Activated CD4-positive, alpha-beta memory T cell treated with anti-CD3 and anti-CD28 coated beads, Interleukin-2, amount 10 ng/mL, durations not matched to agents 7 days and 5 days (primary cell): ENCODE measurements at places on chromosomes 2 and 18. TPM values are rescaled to one million over a fixed set of nuclear protein-coding genes. Genes with fewer than 3 reads are reported as not detected.

DNA sequence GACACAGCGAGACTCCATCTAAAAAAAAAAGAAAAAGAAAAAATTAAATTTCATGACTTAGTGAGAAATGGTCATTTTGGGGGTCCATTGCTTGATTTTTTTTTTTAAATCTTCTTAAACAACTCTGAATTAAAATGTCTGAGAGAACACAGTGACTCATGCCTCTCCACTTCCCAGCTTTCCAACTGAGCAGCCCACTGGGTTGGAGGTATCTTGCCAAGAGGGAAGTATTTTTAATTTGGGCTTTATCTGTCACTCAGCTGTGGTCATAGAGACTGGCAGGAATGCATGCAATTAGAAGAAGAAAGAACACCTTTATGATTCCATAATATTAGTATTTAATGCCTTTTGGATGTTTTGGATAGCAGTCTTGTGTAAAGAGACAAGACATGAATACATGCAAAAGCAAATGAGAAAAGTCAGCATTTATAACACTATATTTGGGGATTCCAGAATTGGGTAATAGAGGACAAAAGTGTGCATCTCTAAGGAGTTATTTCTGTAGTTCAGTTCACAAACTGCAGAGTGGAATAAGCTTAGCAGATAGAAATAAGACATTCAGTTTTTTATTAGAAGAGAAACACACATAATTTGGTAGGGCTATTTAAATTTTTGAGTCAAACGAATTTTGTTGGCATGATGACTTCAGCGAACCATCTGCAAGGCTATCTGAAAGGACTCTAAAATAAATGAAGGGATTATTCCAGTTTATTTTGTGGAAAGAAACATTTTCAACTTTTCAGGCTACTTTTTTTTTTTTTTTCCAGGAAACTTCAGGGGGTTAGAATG lies 254.8 kb downstream of the TGIF1 start:
- no peak for DNase-seq

FAM117B gene
- 4.3 TPM for total RNA-seq

GRCh38 chr2:141468761-141469160 lies 662.1 kb downstream of the LRP1B start:
- no peak for DNase-seq

GRCh38 chr2:46872902-46873603 lies 42.6 kb downstream of the MCFD2 start:
- DNase-seq: no peak

GRCh38 chr2:181070119-181070835 lies 89.9 kb downstream of the UBE2E3 start:
- no peak for DNase-seq

NT5C1B gene
- total RNA-seq: not detected

DNA sequence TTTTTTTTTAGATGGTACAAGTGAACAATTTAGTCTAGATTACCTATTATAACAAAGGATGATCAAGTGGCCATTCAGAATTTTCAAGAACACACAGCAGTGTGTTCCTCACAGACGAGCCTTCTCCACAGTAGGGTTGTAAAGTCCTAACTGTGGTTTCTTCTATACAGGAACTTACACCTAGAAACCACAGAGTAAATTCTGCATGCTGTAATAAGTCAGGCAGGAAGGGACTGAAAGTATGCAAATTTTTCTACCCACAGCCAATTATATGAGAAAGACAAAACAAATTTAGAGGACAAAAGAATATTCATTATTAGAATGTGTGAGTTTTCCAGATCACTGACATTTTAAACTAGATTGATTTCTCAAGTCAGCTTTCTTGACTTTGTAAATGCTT lies 99.5 kb downstream of the RBMS1 start:
- DNase-seq: no peak

C2orf76 gene
- 7.1 TPM for total RNA-seq

DNA sequence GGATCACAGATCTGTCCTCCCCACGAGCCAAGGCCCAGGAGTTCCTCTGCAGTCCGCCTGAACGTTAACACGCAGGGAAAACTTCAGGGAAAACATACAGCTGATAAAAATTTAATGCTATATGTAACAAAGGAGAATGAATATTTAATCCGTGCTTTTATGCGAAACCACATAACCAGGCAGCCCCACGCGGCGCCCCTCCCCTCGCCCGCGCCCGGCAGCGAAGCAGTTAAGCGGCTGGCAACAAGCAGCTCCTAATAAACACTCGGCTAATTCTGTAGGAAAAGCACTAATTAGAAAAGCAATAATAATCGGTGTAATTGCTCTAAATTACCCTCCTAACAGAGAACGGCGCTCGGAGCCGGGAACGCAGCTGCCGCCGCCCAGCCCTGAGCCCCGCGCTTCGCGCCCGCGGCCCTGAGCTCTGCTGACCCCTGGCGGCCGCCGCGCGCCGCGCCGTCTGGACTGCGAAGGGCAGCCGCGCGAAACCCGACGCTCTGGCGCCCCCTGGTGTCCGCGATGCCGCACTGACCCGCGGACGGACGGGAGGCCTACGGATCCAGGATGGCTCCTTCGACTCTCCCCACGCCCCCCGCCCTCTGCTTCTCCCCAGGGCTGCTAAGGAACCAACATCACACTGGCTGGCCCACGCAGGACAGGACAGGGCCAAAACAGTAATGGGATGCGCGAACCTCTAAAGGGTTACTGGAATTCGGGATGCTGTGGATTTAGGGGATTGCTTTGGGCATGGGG lies 181.4 kb downstream of the SMAD2 start:
- peak; percentile 82 for DNase-seq
